ENCODE measurements at places on chromosomes 3 and 15. TPM values are rescaled to one million over a fixed set of nuclear protein-coding genes. Genes with fewer than 3 reads are reported as not detected.

DNA sequence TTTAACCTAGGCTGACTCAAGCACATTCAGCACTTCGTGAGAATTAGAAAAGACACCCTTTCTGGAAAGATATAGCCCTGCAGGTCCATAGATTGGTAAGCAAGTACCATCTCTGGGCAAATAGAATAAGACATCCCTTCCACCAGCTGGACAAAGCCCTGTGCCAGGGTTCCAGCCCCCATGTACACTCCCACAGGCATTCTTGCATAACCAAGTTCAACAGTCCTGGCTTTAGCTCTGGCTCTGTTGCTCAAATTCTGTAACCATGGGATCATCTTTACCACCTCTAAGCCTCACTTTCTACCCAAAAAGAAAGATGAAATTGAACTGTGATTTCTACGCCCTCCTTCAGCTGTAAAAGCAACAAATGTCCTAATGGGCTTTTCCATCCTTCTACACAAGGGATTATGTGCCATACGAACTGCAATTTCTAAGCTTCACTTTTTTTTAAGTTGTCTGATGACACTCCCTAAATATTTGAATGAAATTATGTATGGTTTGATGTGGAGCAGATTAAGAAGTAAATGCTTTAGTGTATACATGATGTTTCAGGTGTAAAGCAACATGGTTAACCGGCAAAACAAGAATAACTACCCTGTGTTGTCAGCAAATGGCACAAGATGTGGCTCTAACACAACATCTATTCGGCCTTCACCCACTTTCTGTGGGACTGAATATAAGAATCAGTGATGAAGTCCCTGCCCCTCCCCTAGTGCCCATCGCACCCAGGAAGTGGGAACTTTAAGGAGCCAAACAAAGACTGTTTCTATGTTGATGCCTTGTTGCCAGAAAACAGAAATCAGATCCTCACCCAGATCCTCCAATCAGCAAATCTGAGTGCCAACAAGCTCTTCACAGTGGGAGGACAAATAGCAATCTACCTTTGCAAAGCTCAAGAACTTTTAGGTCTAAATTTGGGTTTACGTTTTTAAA, 165.7 kb downstream of the P3H2 start:
- DNase-seq: no peak

The IL5RA gene
- polyA plus RNA-seq: 0.73 TPM

GRCh38 chr3:114377426-114377825, 83.6 kb downstream of the TIGIT start:
- no peak for DNase-seq

The SOX2 gene
- 0.30 TPM for polyA plus RNA-seq

GRCh38 chr15:25832158-25832557, 31.0 kb downstream of the ATP10A start:
- no peak for DNase-seq

DNA sequence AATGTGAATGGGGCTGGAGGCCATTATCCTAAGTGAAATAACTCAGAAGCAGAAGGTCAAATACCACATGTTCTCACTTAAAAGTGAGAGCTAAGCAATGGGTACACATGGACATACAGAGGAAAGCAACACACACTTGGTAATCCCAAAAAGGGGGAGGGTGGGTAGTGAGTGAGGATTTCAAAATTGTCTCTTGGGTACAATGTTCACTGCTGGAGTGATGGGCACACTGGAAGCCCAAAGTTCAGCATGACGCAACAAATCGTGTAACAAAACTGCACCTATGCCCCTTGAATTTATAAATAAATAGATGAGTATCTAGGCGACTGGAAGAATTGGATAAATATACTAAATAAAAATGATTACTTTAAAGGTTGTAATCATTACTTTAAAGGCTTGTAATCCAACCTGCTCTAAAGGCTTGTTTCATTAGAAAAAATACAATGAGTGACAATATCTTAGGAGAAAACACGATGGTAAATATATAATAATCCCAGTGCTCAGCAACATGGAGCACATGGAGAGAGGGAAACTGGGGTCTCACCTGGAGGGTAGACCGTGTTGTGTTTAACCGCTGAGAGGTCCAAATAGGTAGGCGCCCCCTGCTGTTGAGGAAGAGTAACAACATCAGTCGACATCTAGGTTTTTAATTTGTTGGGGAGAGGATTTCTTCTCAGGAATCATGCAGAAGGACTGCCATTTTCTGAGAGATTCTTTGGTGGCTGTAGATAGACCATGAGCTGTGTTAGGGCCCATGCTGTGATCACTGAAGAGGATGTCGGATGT, 78.5 kb upstream of the ROBO1 start:
- no peak for DNase-seq

DNA sequence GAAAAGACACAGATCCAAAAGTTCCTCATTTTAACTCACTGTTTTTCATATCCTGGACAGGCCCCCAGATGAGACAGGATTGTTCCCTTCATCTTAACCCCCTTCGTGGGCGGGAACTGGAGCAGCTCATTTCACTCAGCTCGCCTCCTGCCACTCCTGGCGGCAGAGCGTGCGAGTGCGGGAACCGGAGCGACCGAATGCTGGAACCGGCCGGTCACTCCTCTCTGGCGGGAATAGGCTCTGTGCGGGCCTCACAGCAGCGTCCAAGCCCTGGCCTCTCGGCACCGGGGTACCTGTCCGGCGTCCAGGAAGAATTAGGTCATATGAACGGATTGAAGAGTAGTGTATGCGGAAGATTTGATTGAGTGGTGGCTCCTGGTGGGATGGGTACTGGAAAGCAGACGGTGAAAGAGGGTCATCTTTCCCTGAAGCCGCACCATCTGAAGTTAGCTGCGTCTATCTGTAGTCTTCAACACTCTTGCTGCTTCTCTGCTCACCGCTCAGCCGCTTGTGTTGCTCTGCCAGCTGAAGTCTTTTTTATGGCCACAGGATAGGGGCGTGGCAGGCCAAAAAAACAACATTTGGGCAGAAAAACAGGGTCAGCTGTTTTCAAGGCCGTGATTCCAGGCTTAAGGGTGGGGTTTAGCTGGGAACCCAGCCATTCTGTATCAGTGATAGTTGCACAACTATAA, 42.3 kb upstream of the FXR1 start:
- DNase-seq: peak; percentile 43

GRCh38 chr3:135918600-135918999, 46.9 kb upstream of the PPP2R3A start:
- no peak for DNase-seq

The B3GNT5 gene
- 28.6 TPM for polyA plus RNA-seq

DNA sequence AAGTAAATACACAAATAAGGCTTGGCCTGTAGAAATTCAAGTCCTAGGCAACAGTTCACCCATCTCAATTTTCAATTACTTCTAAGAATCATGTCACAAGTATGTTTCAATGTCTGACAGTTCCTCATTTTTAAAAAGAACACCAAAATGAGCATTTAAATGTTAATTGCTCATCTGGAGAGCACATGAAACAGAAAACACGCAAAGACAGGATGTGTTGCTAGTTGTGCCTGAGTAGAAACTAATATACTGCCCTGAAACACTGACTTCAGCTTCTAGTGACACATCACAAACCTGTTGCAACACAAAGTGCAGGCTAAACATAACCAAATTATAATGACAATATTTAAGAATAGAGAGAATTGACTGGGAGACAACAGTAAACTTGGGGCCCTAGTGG, 167.3 kb upstream of the THBS1 start:
- DNase-seq: no peak

The TRPM1 gene
- 0.07 TPM for polyA plus RNA-seq

GRCh38 chr3:187963003-187963676, 190.8 kb upstream of the LPP start:
- no peak for DNase-seq

GRCh38 chr3:98702166-98702565, 61.0 kb upstream of the ST3GAL6 start:
- no peak for DNase-seq

DNA sequence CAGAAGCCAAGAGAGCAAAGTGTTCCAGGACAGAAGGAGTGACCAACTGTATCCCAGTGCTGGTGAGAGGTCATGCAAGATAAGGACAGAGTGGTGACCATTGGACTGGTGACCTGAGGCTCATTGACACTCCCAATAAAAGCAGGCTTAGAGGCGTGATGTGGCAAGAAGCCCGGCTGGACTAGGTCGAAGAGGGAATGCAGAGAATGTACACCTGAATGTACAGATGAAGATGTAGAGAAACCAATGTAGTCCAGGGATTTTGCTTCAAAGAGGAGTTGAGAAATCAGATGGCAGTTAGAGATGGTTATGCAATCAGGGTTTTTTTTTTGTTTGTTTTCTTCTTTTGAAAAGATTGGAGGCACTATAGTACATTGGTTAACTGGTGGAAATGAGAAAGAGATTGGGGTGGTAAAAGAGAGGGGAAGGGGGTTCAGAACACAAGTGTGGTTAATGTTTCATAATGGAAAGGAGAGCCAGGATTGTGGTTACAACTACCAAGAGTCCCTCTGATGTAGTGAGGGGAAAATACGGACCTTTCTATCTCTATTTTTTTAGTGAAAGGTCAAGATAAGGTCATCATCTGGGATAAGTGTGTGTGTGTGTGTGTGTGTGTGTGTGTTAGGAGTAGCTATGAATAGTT, 23.3 kb downstream of the ST3GAL6 start:
- DNase-seq: no peak

DNA sequence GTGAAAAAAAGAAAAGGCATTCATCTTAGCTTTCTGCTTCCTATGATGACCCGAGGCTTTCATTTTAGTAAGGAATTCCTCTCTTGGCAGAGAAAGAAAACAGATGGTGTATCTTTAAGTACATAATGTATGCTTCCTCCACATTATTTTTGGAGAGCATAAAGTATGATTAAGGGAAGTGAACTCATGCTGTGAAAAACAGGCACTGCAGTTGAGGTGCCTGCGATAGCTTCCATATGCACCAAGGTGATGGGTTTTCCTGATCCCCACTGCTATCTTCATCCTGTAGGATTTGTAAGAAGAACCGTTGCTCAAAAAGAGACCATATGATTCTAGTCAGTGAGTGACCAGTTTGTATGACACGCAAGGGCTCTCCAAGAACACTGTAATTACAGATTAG, 411.5 kb upstream of the MCTP2 start:
- DNase-seq: no peak

DNA sequence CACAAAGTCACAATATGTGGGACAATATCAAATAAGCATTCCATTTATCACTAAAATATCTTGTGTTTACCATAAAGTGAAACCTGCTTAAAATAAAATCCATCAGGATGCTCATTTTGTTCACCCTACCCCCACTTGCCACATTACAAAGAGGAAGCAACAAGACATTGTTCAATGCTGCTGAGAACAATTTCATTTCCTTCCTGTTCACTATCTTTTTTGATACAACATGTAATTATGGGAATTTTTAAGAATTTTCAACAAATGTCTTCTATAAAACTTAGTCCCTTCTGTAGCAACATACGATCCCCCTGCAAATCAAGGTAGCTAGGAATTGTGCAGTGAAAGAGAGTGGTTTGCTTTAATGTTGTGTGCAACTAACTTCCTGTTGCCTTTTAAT, 34.9 kb upstream of the GPR160 start:
- DNase-seq: no peak

The A4GNT gene
- polyA plus RNA-seq: 1.8 TPM

DNA sequence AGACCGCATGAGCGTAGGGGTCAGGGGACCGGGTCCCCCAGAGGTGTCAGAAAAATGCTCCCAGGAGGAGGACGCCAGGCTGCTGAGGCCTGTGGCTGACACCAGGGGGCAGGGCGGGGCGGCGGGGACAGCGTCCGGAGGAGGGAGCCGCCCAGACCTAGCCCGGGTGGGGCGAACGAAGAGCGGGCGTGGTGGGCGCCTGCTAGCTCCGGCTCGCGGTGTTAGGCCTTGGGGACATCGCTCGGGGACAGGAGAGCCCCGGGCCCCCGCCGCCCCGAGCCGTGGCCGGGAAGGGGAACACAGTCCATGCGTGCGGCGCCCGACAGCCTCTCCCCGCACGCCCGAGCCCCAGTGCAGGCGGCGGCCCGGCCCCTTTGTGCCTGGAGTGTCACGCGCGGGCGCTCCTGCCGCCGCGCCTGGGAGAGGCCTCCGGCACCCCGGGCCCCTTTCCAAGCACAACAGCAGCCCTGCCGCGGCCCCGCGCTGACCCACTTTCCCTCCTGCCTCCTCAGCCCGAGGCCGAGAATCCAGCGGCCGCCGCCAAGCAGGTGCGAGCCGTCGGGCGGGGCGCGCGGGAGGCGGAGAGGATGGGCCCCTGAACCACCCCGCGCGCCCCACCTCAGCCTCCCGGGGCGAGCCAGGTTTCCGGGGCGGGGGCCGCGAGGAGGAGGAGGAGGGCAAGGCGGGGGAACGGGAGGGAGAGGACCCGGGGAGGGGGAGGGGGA, 111.0 kb upstream of the KLF13 start:
- peak; percentile 75 for DNase-seq

- no peak for DNase-seq
Observed at GRCh38 chr3:193970773-193971206, 165.2 kb upstream of the HES1 start.

GRCh38 chr3:52783211-52783555, 5.8 kb downstream of the ITIH1 start:
- DNase-seq: no peak

- DNase-seq: no peak
Observed at GRCh38 chr15:39376371-39376909, 204.4 kb upstream of the THBS1 start.

The ALG1L2 gene
- polyA plus RNA-seq: 3.3 TPM

DNA sequence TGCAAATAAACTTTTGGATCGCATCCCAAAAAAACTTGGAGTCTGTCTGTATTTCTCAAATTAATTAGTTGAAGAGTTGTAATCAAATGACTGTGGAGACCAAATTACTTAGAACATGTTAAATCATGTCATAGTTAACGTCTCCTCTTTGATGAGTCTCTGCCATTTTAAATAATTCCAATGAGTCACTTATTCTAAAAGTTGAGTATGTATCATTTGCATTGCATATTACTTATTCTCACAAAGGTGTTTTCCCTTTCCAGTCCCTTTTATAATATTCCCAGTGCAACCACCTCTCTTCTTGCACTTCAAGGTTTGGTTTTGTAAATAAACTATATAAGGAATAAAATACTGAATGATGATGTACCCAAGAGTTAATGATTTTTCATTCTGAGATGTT, 36.0 kb upstream of the MBNL1 start:
- no peak for DNase-seq

The CFAP20DC gene
- 5.4 TPM for polyA plus RNA-seq

The CCR1 gene
- polyA plus RNA-seq: 2.0 TPM

Measured in left kidney (tissue), 8 donors.